NCI-H1105 treated with DMSO at 0.1 percent for 48 hours (cell line): ENCODE measurements at places on chromosomes 11 and 22.

DNA sequence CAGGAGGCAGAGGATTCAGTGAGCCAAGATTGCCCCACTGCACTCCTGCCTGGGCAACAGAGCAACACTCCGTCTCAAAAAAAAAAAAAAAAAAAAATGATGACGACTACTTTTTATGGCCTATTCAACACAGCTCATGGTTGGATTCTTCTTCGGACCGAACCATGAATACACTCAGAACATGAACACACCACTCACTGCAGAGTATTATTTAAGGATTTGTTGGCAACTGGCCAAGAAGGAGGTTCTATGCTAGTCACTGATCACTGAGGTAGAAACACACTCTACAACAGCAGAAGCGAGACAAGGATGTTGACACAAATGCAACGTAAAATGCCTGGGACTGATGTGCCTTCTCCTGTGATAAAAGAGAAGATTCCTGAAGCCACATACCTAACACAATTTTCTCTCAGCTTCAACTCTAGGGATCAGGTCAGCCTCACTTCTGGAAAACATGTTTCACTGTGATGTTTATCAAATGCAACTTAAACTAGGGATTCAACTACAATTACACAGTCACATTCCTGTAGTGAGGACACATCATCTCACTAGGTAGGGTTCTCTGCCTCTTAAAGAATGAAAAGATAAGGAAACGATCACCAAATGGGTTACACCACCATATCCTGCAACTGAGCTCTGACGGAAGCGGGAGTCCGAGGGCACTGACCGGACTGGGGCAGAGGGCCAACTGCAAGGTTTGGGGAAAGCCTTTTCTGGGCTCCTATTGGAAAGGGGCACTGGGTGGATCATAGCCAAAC lies 82.5 kb downstream of the SGSM3 start:
- DNase-seq: peak; percentile 3

DNA sequence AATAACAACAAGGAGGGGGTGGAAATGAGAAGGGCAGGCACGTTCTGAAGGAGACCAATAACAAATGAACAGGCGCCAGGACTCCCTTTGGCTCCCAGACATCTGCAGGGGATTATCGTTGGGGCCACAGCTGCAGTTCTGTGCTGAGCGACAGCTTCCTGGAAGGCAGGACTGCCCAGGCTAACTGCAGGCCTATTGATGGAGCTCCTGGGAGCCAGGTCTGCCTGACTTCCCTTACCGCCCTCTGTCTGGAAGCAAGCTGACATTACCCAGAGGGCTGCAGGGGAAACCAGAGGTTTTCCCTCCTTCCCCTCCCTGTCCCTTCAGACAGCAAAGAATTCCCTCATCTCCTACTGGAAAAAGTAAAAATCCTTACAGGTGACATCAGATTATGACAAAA lies 5.0 kb downstream of the DRD2 start:
- DNase-seq: no peak

GRCh38 chr11:115587718-115588342 lies 83.6 kb upstream of the CADM1 start:
- no peak for DNase-seq

DNA sequence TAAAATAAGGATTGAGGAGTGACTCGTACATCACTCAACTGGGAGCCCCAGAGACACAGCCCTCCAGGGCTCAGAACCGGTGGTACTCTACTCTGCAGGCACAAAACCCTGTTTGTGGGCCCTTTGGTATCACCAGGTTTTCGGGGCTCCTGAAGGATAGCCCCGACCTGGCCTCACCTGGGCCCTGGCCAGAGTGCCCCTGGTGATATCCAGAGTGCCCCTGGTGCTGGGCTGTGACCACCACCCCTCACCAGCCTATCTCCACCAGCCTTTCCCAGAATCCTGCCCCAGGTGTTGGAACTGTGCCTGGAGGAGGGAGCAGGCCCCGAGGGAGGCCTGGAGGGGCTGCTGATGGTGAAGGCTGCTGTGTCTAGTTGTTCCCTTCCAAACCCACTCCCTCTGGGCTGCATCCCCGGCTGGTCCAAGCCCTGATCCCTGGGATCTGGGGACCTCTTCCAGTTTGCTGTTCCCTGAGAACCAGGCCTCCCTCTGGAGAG lies 2.2 kb upstream of the GGT5 start:
- DNase-seq: no peak

DNA sequence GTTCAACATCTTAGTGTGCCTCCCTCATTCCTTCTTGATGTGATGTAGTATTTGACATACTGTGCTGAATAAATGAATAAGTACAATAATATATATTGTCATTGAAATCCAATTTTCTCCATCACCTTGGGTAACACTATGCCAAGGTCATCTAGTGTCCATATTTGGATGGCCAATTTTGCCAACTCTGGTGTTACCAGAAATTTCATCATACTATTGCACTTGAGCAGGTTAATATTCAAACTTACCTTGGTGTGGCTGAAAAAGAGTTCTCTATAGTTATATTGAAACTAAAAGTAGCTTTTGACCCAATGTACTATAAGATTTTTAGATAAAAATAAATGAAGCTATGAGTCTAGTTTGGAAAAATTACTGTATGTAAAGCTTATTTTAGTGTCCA lies 98.2 kb upstream of the SLC6A5 start:
- no peak for DNase-seq

GRCh38 chr22:47369020-47369419 lies 606.6 kb downstream of the TBC1D22A start:
- no peak for DNase-seq

- DNase-seq: no peak
These were observed 26.7 kb downstream of the ALG8 start for GRCh38 chr11:78112582-78113275.

- no peak for DNase-seq
These were observed 434.7 kb downstream of the BRD1 start for GRCh38 chr22:49392841-49393510.
